Stimulated activated CD8-positive, alpha-beta memory T cell treated with anti-CD3 and anti-CD28 coated beads, Interleukin-7, amount 100 ng/mL, for 24 hours (primary cell): ENCODE measurements at places on chromosomes 1 and 21.

- no peak for DNase-seq
Measured at GRCh38 chr1:230647321-230647720, 5.0 kb downstream of the COG2 start.

DNA sequence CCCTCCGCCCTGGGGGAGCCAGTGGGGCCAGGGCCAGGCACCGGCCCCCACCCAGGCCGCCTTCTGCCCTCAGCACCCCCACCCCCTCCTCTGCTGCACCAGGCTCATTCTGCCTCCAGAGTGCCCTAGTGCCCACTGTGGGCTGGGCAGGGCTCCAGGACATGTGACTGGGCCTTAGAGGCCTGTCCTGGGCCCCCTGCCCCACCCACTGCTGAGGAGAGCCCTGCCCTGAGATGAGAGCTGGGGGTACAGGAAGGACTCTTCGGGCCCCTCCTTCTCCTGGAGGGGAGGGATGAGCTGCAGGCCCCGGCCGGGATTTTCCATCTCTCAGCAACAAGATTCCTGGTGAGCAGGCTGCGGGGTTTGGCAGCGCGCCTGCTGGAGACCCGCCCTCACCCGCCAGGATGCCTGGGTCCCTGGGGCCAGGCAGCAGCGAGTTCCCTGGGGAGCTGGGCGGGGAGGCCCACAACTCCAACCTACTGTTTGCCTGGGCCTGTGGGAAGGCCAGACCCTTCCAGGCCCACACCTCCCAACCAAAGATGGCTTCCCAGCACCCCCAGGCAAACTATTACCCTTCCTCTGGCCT, 14.0 kb downstream of the AHDC1 start:
- DNase-seq: no peak

- no peak for DNase-seq
Measured at GRCh38 chr1:81232420-81232819, 568.3 kb upstream of the ADGRL2 start.

GRCh38 chr1:234519506-234519905, 40.5 kb upstream of the TARBP1 start:
- no peak for DNase-seq
